CD4-positive, alpha-beta T cell treated with Interleukin-4 for 1 hour (primary cell): ENCODE measurements at places on chromosomes 1 and 21.

GRCh38 chr1:180787628-180788307, 124.9 kb upstream of the KIAA1614 start:
- DNase-seq: no peak

GRCh38 chr1:10211805-10212410, 1.5 kb downstream of the KIF1B start:
- no peak for DNase-seq

DNA sequence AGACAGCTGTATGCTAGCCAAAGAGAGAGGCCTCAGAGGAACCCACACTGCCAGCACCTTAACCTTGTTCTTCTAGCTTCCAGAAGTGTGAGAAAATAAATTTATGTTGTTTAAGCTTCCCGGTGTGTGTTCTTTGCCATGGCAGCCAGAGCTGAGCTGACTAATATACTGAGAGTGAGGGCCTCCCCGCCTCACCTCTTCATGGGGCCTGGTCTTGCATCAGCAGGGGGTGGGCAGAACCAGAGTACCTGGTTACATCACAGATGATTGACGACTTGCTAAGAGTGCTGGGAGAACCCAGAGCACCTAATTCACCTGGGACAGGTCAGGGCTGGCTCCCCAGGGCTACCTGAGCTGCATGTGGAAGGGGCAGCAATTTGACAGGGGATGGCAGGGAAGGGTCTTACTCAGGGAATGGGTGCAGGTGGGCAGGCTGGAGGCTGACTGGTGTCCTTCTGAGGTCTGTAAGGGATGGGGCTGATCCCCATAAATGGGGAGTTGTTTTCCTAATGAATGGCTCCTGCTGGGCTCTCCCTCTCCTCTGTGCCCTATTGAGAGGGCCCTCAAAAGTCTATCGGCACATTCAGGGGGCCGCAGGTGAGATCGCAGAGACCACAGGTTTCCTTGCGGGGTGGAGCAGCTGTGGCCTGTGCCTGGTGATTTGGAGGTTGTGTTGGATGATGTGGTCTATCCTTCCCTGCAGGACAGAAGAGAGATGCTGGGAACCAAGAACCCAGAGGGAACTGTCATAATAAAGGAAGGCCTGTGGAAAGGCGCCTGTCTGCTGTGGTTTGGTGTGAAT, 60.6 kb upstream of the ETV3 start:
- DNase-seq: no peak

DNA sequence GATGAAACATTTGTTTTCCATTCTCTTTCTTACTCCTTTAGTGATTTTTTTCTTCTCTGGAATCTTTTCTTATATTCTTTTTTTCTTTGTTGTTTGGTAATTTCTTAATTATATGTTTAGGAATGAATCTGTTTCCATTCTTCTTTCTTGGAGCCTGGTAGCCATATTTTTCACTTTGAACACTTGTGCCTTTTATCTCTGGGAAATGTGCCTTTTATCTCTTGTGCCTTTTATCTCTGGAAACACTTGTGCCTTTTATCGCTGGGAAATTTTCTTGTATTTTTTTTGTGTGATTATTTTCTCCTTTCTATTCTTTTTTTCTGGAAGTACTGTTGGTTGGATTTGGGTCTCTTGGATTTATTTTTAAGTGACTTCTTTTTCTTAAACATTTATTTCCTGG, 118.2 kb downstream of the LEPR start:
- DNase-seq: no peak

DNA sequence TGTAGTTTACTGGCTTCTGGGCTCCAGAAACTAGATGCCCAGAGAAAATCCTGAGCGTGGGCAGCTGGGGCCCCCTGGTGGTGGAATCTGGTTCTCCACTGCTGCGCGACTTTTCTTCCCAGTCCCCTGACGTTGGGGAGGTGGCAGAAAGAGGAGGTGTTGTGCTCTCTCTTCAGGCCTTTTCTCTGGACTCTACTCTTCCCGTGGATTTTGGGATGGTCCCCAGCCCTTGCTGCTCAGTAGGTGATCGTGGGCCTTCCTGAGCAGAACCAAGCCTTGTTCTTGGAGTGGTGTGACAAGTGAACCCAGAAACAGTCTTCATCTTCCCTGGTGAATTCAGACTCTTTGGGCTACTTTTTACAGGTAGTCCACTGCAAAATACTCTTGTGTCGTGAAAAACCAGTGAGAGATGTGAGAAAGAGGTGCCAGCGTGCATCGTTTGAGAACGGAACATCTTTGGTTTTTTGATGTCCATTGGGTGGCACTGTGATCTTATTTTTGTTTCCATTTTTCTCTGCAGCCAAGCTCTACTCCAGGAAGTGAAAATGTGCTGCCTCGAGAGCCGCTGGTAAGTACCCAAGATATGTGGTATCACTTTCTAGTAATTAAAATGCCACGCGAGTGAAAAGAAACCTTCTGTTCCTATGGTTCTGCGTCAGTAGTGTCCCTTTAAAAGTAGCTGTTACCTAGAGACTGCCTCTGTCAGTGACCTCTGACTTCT, 20.2 kb downstream of the PEX14 start:
- DNase-seq: peak; percentile 83

DNA sequence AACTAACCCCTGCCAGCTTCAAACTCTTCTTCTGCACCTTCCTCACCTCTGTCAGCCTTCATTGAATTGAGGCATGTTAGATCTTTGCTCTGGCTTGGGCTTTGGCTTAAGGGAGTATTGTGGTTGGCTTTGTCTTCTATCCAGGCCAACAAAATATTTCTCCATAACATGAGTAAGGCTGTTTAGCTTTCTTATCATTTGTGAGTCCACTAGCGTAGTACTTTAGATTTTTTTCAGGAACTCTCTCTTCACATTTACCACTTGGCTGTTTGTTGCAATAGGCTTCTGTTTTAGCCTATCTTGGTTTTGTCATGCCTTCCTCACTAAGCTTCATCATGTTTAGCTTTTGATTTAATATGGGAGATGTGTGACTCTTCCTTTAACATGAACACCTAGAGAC, 417.5 kb downstream of the NCAM2 start:
- no peak for DNase-seq

GRCh38 chr1:14910984-14911721, 242.4 kb upstream of the TMEM51 start:
- DNase-seq: no peak

- DNase-seq: no peak
These were observed 128.4 kb upstream of the SOD1 start for GRCh38 chr21:31530897-31531705.

DNA sequence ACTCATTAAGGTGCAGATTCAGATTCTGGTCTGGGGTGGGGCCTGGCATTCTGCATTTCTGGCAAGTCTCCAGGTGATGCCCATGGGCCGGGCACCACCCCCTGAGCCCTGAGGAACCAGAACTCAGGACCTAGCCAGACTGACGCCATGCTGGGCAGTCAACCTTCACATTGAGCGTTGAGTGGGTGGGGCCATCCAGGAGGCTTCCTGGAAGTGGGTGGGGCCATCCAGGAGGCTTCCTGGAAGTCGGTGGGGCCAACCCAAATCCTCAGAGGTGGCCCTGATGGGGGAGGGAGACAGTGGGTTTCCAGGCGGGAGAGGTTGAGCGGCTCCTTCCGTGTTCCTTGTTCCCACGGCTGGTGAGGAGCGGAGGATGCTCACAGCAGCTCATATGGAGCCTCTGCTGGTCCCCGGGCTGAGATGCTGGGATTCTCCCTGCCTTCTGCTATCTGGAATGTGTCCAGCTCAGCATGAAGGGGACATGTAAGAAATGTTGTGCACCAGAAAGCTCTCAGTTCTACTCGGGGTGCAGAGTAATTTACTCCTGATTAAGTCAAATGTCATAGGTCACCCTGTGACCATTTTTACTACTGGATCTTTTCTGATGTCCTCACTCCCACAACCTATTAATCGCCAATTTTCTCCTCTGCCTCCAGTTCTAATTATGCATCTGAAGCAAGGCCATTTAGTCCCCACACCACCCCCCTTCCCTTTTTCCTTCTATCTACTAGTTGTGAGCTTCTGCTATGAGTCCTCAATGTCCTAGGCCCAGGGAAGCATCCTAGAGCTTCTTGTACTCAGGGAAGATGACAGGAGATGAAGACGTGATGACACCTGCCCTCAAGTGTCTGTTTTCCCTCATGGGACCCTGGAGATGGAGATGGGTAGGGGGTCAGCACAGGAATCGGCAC, 435.4 kb downstream of the PTPRU start:
- DNase-seq: no peak

- no peak for DNase-seq
These were observed 849.3 kb upstream of the PRMT6 start for GRCh38 chr1:106207185-106207584.

GRCh38 chr1:220217383-220217988, 54.8 kb downstream of the RAB3GAP2 start:
- DNase-seq: no peak

GRCh38 chr21:14361958-14362357, 21.0 kb downstream of the HSPA13 start:
- no peak for DNase-seq

DNA sequence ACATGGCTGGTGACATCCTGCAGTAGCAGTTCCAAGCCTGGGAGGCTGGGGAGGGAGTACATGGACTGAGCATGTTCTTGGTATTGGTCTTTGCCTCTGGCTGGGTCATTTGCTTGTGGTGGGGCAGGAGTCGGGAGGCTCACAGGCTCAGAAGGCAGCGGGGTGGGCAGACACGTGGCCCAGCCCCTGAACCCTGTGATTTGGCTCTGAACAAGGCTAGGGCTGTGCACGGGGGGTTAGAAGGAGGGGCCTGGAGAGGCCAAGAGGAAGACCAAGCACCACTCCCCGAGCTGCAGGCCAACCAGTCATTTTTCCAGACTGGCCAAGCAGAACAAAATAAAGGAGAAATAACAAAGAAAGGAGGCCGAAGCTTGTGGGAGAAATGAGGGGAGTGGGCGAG, 9.7 kb upstream of the PRELP start:
- DNase-seq: no peak

GRCh38 chr21:44400791-44401385, 47.5 kb downstream of the TRPM2 start:
- no peak for DNase-seq

GRCh38 chr1:188668083-188668482, 1809.6 kb downstream of the BRINP3 start:
- DNase-seq: no peak

DNA sequence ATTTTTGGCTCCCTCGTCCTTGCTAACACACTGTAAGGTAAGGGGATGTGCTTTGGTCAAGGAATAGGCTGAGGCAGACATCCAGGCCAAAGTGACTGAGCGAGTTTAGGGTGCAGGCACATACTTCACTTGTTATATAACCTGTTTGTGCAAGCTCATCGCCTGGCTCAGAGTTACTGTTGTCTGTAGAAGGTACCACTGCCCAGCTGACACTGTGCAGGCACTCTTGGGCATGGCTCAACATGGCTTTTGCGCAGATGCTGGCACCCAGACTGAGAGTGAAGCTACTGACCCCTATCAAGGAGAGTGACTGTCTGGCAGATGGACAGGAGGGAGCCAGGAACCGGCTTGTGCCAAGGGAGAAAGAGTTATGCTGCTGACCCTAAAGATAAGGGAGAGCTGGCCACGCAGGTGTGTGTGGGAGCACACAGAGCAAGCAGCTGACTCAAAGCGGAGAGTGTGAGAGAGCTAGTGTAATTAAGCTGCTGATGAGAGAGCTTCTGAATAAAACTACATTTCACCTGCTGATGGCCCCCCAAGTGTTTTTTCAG, 307.3 kb upstream of the USP24 start:
- DNase-seq: no peak

DNA sequence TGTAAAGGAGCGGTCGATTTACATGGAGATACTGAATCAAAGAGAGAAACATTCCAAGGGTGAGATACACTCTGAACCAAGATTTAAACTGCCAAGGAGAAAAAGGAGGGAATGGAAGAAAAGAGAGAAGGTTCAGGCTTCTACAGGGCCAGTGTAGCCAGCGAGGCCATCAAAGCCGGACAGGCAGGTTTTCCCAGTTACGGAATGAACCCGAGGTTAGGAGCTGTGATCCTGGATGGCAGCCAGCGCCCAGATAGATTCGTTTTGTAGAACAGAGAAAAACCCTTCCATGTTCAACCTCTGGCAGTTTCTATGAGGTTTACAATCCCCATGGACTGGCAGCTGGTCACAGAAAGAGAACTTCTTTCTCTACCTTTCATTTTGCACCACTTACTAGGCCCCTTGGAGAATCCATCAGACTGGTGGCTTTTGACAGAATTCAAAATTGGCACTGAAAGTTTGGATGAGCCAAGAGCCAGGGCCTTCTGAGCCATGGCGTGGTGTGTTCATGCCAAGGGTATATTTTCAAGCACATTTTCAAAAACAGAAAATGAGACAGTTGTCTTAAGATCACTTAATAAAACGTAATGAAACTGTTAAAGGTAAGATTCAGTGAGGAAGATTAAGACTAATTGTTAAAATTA, 171.5 kb downstream of the RUNX1 start:
- DNase-seq: no peak

GRCh38 chr1:19068639-19069276, 112.3 kb upstream of the IFFO2 start:
- no peak for DNase-seq

DNA sequence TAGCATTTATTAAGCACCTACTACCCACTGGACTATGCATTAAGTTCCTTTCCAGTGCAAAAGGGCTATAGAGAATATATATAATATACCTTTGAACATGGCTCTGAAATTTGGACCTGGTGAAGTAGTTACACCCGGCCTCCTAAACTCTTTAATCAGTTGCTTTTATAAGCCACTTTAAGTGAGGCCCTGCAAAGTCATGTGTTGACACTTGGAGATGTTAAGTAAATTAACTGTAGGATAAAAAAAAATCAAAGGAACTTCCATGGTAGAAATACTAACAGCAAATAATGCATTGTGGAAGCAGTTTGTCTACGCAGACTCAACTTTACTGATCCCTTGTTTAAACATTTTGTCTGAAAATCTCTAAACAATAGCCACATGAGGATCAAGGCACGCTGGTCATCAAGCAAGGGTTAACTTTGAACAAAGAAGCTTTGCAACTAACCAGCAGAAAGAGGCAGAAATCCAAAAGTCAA, 283.9 kb downstream of the VAV3 start:
- DNase-seq: no peak

GRCh38 chr1:237685551-237685950, 205.2 kb downstream of the ZP4 start:
- DNase-seq: no peak

DNA sequence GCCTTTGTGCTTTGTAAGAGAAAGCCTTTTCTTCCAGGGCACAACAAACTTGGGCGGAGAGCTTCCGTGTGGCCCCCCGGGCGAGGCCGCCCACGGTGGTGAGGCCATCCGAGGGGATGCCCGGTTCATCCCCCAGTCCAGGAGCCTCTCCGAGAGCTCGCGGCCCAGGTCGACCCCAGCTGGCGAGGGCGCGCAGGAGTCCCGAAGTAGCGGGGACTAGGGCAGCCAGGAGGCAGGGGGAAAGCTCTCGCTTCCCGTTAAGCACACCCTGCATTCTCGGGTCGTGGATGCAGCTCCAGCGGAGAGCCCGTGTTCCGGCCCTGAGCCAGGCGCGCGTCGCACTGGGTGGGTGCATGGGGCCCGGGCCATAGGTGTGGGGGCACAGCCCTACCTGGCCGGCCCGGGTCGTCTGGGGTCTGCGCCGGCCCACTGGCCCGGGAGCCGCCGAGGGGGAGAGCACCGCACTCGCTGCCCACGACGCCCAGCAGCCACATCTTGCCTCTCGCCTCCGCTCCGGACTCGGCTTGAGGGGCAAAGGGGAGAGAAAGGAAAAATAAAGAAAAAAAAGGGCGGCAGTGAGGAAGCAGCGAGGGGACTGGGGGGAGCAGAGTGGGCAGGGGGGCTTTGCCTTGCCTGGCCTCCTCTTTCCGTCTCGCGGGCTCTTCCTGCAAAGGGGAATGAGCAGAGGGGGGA, 1.8 kb downstream of the RNF220 start:
- no peak for DNase-seq
